NCI-H69 (cell line): ENCODE measurements at places on chromosomes 6 and 20.

GRCh38 chr6:75602246-75603105, 796 bp downstream of the SENP6 start:
- peak; percentile 80 for DNase-seq

DNA sequence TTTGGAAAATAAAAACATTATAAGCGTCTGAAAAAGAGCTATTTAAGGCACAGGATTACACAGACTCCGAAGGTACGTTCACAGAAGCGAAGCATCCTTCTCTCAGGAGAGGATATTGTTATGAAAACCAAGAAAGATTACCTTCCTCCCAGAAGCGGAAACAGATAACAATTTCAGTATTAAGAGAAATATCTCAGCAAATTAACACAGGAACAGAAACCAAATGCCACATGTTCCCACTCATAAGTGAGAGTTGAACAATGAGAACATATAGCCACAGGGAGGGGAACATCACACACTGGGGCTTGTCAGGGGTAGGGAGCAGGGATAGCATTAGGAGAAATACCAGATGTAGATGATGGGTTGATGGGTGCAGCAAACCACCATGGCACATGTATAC, 109.7 kb downstream of the CDK19 start:
- no peak for DNase-seq

GRCh38 chr6:34384321-34385153, 7.9 kb downstream of the NUDT3 start:
- DNase-seq: no peak

DNA sequence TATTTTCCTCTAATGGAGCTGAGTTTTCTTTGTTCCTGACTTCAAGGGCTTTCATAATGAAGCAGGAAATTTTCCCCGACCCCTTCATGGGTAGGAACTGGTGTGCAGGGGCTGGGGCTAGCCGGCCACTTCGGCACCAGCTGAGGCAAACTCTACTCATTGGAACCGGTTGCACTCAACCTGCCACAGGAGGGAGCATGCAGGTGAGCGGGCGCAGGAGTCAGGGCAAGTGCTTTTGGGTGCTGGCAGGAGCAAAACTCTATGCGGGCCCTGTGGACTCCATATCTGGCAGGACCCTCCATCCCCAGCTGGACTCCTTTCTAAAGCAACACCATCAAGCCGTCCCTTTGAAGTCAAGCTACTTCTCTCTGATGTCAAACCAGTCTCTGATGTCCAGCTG, 244.2 kb downstream of the EPM2A start:
- DNase-seq: no peak

- no peak for DNase-seq
Measured at GRCh38 chr6:28303570-28303969, 22.2 kb downstream of the PGBD1 start.

DNA sequence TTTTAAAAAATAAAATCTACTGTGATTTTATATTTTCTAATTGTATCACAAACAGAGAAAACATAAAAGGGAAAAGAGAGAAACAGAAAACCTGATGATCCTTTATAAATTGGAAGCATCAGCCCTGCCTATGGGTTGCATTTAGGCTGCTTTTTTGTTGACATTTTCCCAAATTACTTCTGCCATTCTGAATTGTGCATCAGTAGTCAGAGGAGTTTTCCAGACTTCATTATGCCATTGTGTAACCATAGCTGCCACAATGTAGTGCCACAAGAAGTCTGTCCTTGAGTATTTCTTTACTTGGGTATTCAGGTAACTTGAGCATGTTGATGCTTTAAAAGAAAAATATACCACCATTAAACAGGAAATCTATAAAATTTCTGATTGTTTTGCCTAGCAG, 130.3 kb downstream of the HACE1 start:
- DNase-seq: no peak

DNA sequence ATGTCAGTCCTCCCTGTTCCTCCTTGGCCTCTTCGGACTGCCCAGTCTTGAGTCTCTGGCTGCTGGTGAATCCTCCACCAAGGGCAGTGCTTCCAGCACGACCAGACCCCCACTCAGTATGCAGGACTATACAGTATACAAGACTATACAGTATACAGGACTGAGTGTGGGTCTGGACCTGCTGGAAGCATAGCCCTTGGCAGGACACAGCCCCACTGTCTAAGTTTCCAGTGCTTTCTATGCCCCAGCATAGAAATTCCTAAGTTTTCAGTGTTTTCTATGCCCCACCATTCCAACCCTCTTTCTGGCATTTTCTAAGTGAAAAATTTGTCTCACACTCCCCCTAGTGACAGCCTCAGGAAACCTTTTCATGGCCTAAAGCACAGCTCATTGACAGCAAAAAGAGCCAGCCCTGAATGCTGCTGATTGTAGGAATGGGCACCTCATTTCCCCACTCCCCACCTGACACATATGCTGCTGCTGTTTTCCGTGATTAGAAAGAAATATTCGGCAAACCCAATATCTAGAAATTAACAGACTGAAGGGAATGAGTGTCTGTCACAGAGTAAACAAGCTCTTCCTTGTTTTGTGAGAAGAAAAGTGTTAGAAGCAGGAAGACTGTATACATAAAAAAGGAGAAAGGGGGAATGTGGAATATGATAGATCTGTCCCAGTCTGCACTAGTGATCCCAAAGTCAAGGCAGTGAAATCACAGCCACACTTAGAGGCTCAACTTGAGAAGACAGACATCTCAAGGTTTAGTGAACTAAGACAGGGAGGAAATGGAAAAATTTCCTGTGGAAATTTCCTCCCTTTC, 206.9 kb downstream of the IBTK start:
- DNase-seq: peak; percentile 70

DNA sequence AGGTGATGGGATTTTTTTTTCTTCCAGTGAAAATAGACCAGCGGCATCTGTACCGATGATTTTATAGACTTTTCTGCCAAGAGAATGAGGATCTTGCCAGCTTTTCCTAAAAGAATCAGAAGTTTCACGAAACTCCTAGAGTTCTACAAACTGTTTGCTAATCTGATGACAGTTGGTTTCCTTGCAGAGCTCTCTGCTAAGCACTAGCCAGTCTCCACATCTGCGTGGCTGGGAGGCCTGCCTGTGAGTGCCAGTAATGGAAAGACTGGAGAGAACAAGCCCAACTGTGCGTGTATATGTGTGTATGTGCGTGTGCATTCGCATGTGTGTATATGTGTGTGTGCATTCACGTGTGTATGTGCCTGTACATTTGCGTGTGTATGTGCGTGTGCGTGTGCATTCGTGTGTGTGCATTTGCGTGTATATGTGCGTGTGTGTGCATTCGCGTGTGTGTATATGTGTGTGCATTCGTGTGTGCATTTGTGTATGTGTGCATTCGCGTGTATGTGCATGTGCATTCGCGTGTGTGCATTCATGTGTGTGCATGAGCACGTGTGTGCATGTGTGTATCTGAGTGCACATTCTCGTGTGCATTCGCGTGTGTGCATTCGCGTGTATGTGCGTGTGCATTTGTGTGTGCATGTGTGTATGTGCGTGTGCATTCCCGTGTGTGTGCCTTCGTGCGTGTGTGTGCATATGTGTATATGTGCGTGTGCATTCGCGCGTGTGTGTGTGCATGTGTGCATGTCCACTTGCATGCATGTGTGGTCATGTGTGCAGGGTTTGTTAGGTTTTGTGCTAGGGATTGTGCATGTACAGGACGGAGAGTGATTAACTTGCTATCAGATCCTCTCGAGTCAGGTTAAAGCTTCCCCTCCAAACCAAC, 379.4 kb downstream of the TAF4 start:
- no peak for DNase-seq

- no peak for DNase-seq
Measured at GRCh38 chr6:11318835-11319813, 86.7 kb upstream of the NEDD9 start.

DNA sequence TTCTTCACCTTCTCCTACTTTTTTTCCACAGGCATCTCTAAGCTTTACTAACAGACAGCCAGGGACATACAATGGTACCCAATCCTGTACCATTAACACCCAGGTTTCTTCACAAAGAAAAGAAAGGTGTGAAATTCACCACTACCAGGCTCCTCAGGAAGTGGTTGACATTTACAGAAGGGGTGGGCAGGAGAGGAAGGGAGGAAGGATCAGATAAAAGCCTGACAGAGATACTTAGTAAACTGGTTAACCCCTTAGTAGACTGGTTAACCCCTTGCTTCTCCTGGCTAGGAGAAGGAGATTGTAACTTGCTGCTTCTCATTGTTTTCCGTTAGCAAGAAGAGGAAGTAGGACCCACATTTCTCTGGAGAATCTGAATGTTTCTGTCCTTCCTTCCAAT, 7.2 kb downstream of the SAMD3 start:
- DNase-seq: no peak

- no peak for DNase-seq
Measured at GRCh38 chr20:13784271-13784892, 337 bp downstream of the ESF1 start.

GRCh38 chr6:44456070-44456965, 68.8 kb downstream of the CDC5L start:
- peak; percentile 75 for DNase-seq

GRCh38 chr20:17580895-17581294, 11.0 kb downstream of the DSTN start:
- DNase-seq: no peak

DNA sequence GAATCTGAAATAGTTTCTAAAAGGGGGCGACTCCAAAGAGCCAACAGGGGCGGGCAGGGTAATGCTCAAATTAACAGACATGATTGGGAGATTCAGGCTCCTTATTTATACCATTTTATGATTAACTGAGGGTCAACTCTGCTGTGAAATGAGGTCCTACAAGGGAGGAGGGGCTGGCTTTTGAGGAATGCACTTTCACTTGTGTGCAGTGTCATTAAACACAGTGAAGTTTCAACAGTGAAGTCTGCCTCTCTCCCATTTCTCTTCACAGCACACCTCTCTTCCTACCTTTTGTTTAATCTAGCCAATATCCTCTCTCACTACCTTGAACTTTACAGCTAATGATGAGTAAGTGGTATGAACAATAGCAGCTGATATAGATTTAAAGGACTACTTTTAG, 557.3 kb upstream of the CITED2 start:
- no peak for DNase-seq
